Stimulated activated CD8-positive, alpha-beta memory T cell treated with anti-CD3 and anti-CD28 coated beads, Interleukin-12 subunit alpha, Interleukin-12 subunit beta, amount 100 ng/mL, for 4 hours (primary cell): ENCODE measurements at places on chromosomes 12 and 14.

GRCh38 chr12:72610854-72611358 is 338.7 kb downstream of the TRHDE start:
- DNase-seq, result no peak

DNA sequence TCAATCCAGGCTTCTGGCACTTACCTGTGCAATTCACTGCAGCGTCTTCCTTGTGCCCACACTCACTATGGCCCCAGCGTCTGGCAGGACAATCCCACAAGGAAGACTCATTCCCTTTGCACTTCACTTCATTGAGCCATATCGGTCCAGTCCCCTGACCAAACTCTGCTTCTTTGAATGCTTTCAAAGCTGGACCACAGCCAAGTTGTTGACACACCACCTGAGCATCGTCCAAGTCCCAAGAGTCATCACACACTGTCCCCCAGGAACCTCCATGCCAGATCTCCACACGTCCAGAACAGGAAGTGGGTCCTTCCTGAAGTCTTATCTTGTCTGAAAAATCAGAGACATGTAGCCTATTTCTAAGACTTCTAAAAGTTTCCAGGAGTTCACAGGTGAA is 20.2 kb downstream of the CD163 start:
- DNase-seq, result no peak

DNA sequence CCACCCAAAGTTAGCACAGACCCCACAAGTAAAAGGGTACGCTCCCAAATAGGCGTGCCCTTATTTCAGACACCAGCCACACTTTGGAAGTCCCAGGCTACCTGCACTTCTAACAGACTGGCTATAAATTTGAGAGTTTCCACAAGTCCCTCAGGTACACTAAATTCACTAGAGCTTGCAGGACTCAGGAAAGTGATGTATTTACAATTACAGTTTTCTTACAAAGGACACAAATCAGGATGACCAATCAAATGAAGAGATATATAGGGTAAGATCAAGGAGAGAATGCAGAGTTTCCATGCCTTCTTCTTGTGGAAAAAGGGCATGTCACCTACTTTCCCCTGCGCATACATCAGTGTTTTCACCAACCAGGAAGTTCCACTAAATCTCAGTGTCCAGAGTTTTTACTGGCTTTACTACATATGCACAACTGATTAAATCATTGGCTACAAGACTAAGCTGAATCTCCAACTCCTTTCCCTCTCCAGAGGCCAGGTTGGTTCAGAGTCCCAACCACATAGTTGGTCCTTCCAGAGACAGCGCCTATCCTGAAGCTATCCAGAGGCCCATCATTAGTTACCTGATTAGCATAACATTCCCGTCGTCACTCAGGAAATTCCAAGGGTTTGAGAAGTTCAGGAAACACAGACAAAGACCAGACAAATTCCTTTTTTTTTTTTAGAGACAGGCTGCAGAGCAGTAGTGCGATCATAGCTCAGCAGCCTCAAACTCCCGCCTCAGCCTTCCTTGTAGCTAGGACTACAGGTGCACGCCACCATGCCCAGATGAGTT is 84.2 kb downstream of the DENND5B start:
- no peak for DNase-seq

DNA sequence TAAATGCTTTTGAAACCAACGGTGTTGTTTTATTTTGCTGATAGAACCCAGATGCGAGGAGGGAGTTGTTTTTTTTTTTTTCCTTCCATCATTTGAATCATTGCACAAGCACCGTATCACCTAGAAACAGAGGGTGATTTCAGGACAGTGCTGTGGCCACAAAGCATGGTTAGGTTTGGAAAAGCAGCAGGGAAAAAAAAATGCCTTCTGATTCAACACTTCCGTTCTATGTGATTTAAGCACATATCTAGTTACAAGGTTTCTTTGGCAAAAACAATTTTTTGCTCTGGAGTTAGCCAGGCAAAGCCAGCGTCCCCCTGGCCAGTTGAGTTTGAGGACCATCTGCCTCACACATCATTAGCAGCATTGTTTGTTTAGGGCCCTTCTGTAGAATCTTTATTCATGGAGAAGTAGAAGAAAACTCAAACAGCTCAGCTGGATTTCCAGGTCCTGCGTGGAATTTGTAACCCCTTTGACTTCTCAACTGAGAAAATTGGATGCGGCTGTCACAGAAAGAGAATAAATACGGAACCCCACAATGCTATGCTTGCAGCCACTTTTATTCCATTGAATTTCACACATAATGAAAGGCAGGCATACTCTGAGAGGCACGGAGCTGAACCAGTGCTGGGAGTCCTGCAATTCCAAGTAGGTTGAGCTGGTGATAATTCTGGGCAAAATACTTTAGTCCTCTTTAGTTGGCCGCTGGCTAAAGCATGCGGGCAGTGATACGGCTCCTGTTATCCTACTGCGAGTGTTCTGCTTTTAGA is 17.0 kb upstream of the WNT5B start:
- DNase-seq, result no peak

GRCh38 chr14:100825713-100826331 is at the start of gene MEG3:
TSS of gene MEG3 (plus strand) at chr14:100826118.
- DNase-seq, result no peak

DNA sequence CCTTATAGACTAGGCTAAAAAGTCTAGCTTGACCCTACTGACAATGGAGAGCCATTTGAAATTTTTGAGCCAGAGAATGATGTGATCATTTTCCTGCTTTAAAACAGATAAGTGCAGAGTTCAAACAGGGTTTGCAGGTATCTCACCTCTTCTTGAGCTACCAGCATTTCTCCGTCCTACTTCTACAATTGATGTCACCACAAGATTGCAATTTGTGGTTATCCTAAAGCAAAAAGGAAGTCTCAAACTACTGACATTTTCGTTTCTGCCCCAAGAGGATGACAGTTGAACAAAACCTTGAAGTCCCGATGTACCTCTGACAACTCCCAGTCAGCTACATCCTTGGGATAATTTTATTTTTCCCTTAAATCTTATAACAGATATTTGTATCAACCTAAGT is 86.7 kb downstream of the PTGER2 start:
- DNase-seq, result no peak

GRCh38 chr14:90520326-90520725 is 123.5 kb downstream of the CALM1 start:
- no peak for DNase-seq

- DNase-seq, result no peak
Measured at GRCh38 chr12:19236656-19237055, 107.1 kb downstream of the PLEKHA5 start.
